Heart left ventricle (tissue), 16 donors: ENCODE measurements at places on chromosomes 11 and 22. TPM values are rescaled to one million over a fixed set of nuclear protein-coding genes. Genes with fewer than 3 reads are reported as not detected.

Gene TSPAN32
- 3.5 TPM for polyA plus RNA-seq

Gene NFAM1
- 0.42 TPM for polyA plus RNA-seq

Gene RAB38
- polyA plus RNA-seq = not detected

Gene FOLH1
- polyA plus RNA-seq = not detected

Gene TNNT3
- polyA plus RNA-seq = 45.5 TPM

Gene OR2AG1
- not detected for polyA plus RNA-seq

Gene GRK3
- 2.0 TPM for polyA plus RNA-seq

Gene DDI1
- polyA plus RNA-seq = not detected

Gene TMEM135
- polyA plus RNA-seq = 3.9 TPM

Gene ATM
- 15.5 TPM for polyA plus RNA-seq

Gene PHF21B
- 0.04 TPM for polyA plus RNA-seq

Gene GGTLC2
- polyA plus RNA-seq = not detected

- DNase-seq = peak; percentile 82
These were observed 7.4 kb downstream of the DUSP8 start for GRCh38 chr11:1564535-1565172.

GRCh38 chr11:11807811-11808782 is 33.7 kb upstream of the USP47 start:
- DNase-seq = no peak

DNA sequence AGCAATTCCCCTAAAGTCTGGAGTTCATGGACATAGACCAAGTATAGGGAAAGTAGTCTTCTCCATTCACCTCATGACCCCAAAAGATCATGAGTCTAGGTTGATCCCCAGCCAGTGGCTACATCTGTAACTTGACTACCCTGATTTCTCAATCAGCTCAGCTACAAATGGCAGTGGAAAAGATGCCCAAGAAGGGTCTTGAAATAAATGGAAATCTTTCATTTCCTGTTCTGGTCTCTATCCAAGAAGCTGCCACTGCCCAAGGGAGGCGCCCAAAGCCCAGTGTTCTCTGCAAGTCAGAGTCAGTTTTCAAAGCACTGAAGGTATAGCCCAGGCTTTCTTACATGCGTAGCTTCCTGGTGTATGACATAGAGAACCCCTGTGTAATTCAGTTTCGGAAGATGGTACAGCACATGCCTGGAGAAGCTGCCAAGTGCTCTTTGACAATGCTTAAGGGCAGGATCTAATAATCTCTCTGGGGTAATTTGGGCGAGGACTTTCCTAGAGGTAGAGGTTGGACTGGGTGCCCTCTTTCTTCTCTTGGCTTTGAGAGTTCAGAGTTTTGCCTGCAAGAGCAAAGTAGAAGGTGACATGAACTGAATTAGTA is 101.1 kb downstream of the ADAMTS15 start:
- DNase-seq = no peak

DNA sequence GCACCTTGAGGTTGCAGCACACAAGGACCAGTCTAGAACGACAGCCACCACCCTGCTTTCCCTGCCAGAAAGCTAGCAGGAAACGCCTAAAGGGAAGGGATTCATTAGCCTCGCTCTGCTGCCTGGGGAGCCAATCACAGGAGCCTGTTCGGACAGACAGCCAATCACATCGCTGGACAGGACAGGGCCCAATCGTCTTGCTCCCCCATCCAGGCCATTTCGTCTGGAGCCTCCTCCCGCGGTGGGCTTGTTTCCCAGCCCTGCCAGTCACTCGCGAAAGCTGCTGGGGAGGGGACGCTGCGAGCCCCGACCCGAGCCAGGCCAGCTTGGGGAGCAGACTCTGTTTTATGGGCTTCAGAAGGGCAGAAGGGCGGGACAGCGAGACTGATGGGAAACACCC is 79.8 kb upstream of the NCAM1 start:
- peak; percentile 82 for DNase-seq

- DNase-seq = no peak
These were observed 30.4 kb downstream of the CBL start for GRCh38 chr11:119236490-119236889.

- no peak for DNase-seq
These were observed 10.6 kb upstream of the RAG2 start for GRCh38 chr11:36608491-36609199.

DNA sequence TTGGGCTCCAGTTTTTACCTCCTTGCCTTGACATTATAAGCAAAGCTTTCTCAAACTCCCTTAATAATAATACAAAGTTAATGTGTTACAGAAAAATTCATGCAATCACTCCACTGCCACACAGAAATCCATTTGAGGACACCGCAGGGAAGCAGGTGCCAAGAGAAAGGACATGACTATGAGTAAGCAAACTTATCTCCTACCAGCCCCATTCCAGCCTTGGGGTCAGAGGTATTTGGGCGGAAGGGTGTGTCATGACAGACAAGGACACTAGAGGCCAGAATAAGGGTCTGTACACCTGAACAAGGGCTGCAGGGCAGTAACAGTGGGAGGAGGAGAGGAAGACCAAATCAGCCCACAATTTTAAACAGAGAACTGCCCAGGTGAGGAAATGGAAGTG is 5.9 kb downstream of the GNG3 start:
- no peak for DNase-seq

- no peak for DNase-seq
These were observed 24.4 kb upstream of the PSMA1 start for GRCh38 chr11:14544611-14545010.

DNA sequence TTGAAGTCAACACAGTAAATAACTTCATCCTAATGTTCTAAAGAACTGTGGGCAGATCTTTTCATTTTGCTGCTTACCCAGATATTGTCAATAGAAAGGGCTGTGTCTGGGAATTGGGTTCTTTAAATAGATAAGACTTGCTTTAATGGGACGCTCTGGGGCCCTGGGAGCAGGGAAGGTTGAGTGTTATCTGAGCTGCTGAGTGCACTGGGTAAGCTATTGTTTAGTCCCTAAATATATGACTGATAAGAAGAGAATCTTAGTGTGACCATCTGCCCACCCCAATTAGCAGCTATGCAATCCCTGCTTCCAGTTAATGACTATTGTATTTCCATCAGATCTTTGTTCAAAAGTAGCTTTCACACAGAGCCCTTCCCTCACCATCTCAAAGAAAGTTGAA is 44.4 kb downstream of the ARHGAP42 start:
- no peak for DNase-seq

GRCh38 chr11:11122749-11123148 is 230.3 kb downstream of the CSNK2A3 start:
- no peak for DNase-seq

- no peak for DNase-seq
These were observed 31.7 kb upstream of the RBX1 start for GRCh38 chr22:40919446-40919845.

GRCh38 chr22:21593406-21594232 is 26.1 kb downstream of the UBE2L3 start:
- DNase-seq = peak; percentile 61

DNA sequence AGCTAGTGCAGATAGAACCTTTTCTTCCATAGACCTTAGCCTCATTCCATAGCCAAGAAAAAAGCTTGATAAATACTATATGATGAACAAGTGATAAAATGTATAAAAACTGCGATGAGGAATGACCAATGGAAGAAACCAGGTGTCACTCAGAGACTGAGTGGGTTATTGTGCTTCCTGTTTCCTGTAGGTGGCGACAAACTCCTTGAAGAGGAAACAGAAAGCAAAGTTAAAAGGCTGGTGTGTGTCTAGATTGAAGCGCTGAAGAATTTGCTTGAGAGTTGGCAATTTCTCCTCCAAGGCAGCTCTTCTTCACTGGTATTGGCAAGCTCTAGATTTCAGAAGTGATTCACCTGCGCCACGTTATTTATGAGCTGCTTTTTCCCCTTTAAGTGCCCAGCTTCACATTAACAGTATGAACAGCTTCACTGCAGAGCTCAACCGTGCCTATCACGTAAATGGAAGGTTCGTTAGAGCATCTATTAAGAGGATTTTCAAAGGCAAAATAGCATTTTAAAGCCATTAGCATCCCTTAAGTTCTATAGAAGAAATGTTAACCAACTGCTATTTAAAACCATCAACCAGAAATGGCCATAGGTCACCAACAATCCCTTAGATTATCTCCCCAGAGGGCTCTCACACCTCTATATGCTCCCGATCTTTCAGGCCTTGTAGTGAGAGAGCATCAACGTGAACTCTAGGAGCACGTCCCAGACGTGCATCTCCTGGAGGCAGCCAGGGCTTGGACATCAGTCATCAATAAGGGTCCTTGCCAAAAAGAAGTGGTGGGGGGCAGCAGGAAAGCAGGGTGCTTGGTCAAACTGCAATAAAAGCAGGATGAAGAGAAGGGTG is 179.4 kb downstream of the CADM1 start:
- peak; percentile 20 for DNase-seq

DNA sequence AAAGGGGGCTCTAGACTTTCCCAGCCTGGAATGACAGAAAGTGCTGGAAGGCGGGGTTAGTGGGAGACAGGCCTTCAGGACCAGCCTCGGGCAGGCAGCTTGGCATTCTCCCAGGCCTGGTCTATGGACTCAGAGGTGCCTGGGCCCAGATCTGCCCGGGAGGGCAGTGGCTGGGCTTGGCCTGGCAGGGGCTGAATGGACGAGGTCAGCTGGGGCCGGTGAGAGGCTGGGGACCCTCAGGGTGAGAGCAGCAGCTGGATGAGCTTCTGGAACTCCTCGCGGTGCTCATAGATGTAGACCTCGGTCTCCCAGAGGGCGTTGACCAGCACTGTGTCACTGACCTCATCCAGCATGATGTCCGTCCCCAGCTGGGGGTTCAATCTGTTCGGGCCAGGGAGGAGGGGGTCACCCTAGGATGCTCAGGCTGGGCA is 1.5 kb upstream of the BAIAP2L2 start:
- peak; percentile 16 for DNase-seq

GRCh38 chr22:39117585-39118191 is 20.6 kb downstream of the APOBEC3H start:
- no peak for DNase-seq
